ENCODE measurements at places on chromosomes 5 and 9.

GRCh38 chr5:137136991-137137632 lies 362.0 kb downstream of the SPOCK1 start:
- DNase-seq = no peak

GRCh38 chr5:1806974-1807373 lies 5.8 kb downstream of the NDUFS6 start:
- DNase-seq = no peak

DNA sequence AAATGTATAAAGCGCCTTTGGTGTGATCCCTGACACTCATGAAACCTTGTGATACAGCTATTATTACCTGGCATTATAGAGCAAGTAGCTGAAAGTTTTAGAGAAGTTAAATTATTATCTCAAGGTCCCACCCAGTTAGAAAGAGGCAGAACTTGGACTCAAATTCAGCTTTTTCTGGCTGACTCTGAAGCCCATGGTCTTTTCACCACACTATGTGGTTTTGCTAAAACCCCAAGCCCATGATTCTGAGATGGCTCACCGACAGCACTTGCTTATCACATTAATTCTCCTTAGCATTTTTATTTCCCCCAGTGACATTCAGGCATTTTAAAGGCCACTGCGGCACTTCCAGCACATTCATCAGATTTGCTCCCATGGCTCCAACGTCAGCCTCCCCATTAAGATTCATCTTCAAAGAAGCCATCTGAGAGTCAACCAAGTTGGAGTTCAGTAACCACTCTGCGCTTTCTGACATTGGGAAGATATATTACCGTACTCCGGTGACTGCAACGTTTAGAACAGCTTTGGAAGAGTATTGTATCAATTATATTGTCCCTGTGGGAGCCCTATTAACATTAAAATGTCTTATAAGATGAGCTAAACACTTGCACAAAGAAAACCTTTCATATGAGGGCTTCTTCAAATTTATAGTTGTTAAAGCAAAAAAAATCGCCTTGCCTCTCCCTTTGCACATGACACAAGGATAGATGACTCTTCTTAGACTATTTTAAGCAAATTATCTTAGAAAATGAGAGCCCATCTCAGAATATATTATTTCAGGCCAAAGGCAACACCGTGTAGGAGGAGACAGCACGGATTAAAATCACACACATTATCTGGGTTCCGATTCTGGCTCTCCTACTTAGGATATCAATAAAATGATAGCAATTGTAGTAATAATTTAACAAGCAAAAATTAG lies 638.1 kb downstream of the ACTL7B start:
- no peak for DNase-seq

DNA sequence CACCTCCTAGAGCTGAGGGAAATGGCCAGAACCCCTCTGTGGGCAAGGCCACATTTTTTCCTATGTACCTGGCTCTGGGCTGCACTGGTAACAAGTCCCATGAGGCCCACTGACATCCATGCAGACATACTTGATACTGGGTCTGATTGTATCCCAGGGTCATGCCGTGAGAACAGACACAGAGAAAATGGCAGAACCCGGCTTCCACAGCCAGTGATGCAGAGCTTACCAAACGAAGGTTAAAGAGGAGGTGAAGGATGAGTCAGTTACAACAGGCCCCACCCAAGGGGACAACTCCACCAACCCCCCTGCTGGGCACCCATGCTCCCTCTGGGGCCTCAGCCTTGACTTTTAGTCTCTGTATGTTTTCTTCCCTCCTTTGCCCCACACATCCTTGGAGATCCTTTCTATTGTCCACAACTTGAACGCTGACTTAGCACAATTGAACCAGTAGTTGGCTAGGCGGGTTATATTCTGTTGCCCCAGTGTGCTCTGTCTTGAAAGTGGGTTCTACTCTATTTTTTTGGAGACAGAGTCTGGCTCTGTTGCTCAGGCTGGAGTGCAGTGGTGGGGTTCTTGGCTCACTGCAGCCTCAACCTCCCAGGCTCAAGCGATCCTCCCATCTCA lies 93.5 kb downstream of the DAP start:
- DNase-seq = peak; percentile 19

DNA sequence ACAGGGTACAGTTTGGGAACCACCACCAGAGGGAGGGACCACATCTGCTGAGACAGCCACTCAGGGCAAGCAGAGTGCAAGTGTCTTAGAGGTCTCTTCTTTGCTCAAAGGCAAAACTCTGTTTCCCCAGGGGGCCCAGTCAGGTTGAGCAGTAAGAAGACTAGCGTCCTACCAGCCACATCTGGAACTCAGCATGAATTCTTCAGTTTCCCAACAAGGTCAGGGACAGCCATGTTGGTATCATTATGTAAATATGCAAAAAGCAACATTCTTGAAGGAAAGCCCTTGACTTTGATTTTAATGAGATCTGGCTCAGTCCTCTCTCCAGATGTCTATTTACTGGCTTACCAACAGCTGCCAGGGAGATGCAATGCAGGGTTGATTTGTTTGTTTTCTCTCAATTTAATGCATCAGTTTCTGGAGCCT lies 46.7 kb downstream of the TGFBI start:
- DNase-seq = no peak

All from left hindlimb (tissue), 1 donor.